Osteoblast (primary cell): ENCODE measurements at places on chromosomes 5 and 9.

- no peak for DNase-seq
- peaks cover 29% of the 10 kb centered on the region for H3K27me3 ChIP-seq
- no peaks in the 10 kb centered on the region for H3K4me1 ChIP-seq
- no peak overlapping the region for H3K27ac ChIP-seq
Measured at GRCh38 chr9:135711391-135711790, 9.4 kb downstream of the KCNT1 start.

DNA sequence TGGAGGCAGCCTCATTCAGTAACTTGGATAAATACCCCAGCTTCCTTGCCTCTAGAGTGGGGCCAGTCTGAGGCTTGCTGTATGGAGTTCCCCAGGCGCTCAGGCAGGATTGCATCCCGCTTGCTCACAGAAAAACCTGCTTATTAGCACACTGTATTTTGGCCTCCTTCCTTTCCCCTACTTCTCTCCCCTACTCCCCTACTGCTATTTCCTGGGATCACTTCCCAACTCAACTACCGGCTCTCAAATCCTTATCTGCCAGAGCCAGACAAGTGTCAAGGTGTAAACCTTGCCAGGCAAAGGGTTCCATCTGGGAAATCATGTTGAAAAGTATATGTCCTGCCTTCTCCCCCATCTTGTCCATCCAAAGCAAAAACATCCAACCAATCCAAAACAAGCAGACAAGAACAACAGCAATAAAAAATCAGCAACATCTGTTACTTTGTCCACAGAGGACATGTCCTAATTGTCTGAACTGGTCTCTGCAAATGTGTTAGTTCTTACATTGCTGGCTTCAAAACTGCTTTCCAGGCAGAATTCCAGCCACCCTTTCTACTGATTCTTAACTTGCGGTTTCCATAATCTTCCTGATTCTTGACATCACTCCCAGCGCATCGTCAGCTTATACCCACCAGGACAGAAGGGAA, 164.1 kb upstream of the SEMA6A start:
- DNase-seq: no peak
- H3K36me3 ChIP-seq: no peaks in the 10 kb centered on the region
- H3K27ac ChIP-seq: no peak overlapping the region
- H3K4me3 ChIP-seq: no peak overlapping the region
- no peaks in the 10 kb centered on the region for H3K4me1 ChIP-seq
- H3K27me3 ChIP-seq: no peaks in the 10 kb centered on the region

- H3K27ac ChIP-seq: no peak overlapping the region
Measured at GRCh38 chr9:94829380-94830070, 103.0 kb downstream of the AOPEP start.

DNA sequence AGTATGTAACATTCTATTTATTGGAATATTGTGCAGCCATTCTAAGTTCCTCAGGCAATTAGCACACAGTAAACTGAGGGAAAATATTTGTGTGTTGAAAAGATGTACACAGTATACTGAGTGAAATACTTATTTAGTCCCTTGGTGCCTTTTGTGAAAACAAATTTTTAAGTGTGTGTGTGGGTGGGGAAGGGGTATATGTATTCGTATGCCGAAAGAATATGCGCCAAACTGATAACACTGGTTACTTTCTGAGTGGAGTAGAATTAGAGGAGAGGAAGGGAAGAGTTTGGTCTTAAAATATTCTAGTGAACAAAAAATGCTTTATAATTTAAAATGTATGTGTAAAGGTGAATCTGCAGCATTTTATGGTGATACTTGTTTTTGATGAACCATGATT, 3.1 kb downstream of the DCP2 start:
- H3K27ac ChIP-seq: no peak overlapping the region
- H3K27me3 ChIP-seq: no peaks in the 10 kb centered on the region
- no peak overlapping the region for H3K4me3 ChIP-seq

DNA sequence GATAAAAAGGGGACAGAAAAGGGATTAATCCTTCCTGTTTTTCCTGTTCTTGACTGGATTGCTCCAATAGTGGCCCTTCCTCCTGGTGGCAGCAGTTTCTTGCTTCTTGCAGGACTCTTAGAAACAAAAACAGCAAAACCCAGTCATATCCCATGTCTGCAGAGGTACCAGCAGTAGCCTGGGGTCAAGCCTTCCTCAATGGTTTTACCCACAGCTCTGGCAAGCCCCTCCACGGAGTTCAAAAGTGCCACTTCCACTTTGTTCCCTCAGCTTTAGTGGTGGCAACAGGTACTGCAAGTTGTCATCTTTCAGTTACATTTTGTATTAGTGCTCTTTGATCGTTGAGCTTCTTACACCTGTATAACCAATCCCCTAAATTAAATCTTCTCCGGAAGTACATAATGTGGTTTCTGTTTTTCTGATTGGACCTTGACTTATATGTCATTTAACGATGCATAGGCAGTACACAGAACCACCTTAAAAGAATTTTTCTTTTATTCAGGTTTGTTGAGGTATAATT, 8.7 kb upstream of the RANBP6 start:
- H3K27me3 ChIP-seq: peaks cover 13% of the 10 kb centered on the region
- DNase-seq: peak; percentile 58
- H3K4me1 ChIP-seq: no peaks in the 10 kb centered on the region
- peak overlapping the region; percentile 17 for H3K4me3 ChIP-seq
- no peaks in the 10 kb centered on the region for H3K36me3 ChIP-seq

DNA sequence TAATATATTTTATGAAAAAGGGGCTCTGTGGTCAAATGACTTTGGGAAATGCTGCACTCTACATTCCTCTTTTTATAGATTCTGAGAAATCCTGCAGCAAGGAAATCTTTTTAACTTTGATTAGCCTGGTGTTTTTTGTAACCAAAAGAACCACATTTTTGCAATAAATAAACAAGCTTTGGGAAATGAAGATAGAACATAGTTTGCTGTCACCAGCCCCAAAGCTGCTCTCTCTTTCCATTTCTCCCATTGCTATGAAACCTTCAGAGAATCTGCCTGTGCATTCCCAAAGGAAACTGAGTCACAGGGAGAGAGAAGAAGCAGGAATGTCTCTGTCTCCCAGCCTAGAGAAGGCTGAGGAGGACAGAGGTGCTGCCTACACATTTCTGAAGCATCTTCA, 59.0 kb downstream of the COL15A1 start:
- H3K27me3 ChIP-seq: peaks cover 13% of the 10 kb centered on the region
- H3K4me3 ChIP-seq: no peak overlapping the region
- no peak overlapping the region for H3K27ac ChIP-seq
- peaks cover 25% of the 10 kb centered on the region for H3K4me1 ChIP-seq
- H3K36me3 ChIP-seq: no peaks in the 10 kb centered on the region
- no peak for DNase-seq

- peaks cover 17% of the 10 kb centered on the region for H3K36me3 ChIP-seq
- DNase-seq: peak; percentile 73
Measured at GRCh38 chr5:157520911-157521703, 54.5 kb downstream of the ADAM19 start.

DNA sequence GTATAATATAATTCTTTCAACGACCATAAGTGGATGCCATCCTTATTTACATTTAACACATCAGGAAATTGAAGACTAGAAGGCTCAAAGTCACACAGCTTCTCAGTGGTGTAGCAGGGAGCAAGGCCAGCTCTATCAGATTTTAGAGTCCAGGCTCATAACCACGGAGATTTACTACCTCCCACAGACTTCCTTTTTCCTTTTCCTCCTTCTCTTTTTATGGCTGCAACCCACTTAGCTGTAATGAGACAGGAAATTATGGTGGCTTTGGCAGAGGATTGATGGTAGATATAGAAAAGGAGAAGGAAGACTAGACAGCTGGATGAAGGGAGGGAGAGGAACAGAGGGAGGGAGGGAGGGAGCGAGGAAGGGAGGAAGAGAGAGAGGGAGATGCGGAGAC, 47.4 kb downstream of the SPEF2 start:
- DNase-seq: no peak
- H3K4me1 ChIP-seq: peaks cover 4% of the 10 kb centered on the region

DNA sequence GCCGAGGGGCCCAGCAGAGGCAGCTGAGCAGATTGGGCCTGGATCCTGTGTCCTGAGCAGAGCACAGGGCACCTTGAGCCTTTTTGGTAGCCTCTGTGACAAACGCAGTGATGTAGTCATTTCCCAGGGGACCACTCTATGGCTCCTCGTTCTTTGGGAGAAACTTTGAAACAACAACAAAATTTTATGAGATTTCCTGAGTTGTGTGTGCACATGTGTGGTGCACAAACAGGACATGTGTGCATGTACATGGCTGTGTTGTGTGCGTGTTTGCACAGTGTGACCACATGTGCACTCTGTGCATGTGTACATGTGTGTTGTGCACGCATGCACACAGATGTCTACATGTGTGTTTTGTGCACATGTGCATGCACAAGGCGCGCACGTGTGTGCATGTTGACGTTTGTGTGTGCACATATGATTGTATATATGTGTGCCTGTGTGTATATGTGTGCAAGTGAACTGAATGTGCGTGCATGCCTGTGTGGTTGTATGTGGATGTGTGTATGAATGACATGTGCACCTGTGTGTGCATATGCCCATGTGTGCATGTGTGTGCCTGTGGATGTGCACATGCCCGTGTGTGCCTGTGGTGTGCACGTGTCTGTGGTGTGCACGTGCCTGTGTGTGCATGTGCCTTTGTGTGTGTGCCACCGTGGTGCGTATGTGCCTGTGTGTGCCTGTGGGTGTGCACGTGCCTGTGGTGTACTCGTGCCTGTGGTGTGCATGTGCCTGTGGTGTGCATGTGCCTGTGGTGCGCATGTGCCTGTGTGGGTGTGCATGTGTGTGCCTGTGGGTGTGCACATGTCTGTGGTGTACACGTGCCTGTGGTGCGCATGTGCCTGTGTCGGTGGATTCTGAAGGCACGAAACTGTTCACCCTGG, 221.6 kb downstream of the CACNA1B start:
- H3K4me3 ChIP-seq: no peak overlapping the region
- no peaks in the 10 kb centered on the region for H3K36me3 ChIP-seq
- DNase-seq: peak; percentile 53
- no peaks in the 10 kb centered on the region for H3K27me3 ChIP-seq

DNA sequence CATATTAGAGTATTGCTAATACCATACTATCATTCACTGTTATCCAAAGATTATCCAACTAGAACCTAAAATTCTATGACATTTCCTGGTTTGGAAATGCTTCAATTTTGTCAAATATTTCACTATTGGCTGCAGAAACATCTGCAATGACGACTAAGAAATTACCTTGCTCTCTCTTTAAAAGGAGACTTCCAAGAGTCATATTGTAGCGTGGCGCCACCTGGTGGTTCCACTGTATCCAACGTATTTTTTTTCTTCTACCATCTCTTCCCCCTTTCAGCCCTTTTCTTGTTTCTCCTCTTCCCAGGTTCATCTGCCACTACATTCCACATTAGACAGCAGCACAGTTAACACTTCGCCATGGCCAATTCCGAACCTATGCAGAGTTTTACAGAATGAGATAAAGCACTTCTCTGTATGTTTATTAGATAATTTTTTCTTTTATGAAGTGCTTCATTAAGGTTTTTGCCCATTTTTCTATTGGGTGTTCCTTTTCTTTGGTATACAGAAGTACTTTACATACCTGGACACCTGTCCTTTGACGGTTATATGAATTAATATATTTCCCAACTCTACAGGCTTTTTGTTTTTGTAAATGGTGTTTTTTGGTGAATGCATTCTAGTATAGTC, 153.5 kb downstream of the CDC42SE2 start:
- no peak for DNase-seq
- no peak overlapping the region for H3K4me3 ChIP-seq
- H3K4me1 ChIP-seq: no peaks in the 10 kb centered on the region
- H3K27me3 ChIP-seq: no peaks in the 10 kb centered on the region
- no peaks in the 10 kb centered on the region for H3K36me3 ChIP-seq

- peak; percentile 76 for DNase-seq
- H3K4me3 ChIP-seq: peak overlapping the region; percentile 25
- no peaks in the 10 kb centered on the region for H3K27me3 ChIP-seq
- H3K27ac ChIP-seq: no peak overlapping the region
- no peaks in the 10 kb centered on the region for H3K36me3 ChIP-seq
Measured at GRCh38 chr9:38437193-38437823, 13.1 kb upstream of the IGFBPL1 start.

GRCh38 chr5:103561685-103562452, 720 bp downstream of the NUDT12 start:
- H3K36me3 ChIP-seq: no peaks in the 10 kb centered on the region
- peak overlapping the region; percentile 80 for H3K4me3 ChIP-seq
- H3K4me1 ChIP-seq: peaks cover 11% of the 10 kb centered on the region
- DNase-seq: no peak
- peak overlapping the region; percentile 87 for H3K27ac ChIP-seq

DNA sequence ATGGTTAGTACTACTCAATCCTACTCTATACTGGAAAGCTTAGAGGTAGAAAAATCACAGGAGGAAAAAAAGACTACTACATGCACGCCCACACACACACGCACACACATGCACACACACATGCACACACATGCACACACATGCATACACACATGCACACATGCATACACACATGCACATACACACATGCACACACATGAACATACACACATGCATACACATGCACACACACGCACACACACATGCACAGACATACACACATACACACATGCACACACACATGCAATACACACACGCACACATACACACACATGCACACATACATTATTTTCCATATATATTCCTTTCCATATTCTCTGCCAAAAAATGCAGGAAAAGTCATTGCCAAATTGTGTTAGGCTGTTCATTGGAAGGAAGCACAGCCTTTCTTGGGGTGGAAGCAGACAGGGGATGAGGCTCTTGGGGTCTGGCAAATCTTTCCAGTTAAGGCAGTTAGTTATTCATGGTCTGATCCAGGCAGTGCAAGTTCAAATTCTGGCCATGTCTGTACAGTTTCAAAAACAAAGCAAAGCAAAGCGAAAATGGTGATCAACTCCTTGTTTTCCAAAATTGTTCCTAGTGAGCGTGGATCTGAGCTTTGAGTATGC, 187.9 kb upstream of the EGFLAM start:
- DNase-seq: no peak
- no peak overlapping the region for H3K4me3 ChIP-seq
- H3K27me3 ChIP-seq: no peaks in the 10 kb centered on the region
- no peak overlapping the region for H3K27ac ChIP-seq

- H3K36me3 ChIP-seq: no peaks in the 10 kb centered on the region
- H3K4me3 ChIP-seq: no peak overlapping the region
- H3K27me3 ChIP-seq: peaks cover under 1% of the 10 kb centered on the region
- H3K4me1 ChIP-seq: no peaks in the 10 kb centered on the region
Measured at GRCh38 chr9:135604437-135605237, 34.7 kb downstream of the GLT6D1 start.

GRCh38 chr9:106929471-106930177, 66.7 kb downstream of the ZNF462 start:
- H3K4me3 ChIP-seq: no peak overlapping the region
- H3K27ac ChIP-seq: no peak overlapping the region
- peak; percentile 73 for DNase-seq
- H3K4me1 ChIP-seq: peaks cover 4% of the 10 kb centered on the region
- no peaks in the 10 kb centered on the region for H3K27me3 ChIP-seq

DNA sequence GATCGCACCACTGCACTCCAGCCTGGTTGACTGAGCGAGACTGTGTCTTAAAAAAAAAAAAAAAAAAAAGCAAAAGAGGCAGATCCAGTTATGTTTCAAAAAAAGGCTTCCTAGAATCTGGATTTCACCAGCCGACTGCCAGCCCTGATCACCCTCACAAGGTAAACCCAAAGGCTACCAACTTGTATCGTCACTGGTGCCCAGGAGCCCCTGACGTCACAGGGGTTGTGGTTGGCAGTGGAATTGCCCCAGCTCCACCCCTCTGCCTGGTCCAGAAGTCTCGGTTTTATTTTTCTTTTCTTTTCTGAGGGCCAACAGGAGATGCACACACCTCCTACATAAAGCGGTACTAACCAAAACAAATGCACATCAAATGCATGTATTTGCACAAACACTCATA, 6.0 kb upstream of the LMX1B start:
- H3K4me3 ChIP-seq: no peak overlapping the region
- peaks cover 59% of the 10 kb centered on the region for H3K27me3 ChIP-seq
- no peaks in the 10 kb centered on the region for H3K36me3 ChIP-seq
- H3K27ac ChIP-seq: no peak overlapping the region
- H3K4me1 ChIP-seq: no peaks in the 10 kb centered on the region
- peak; percentile 52 for DNase-seq
